ENCODE measurements at places on chromosomes 11 and 22. TPM values are rescaled to one million over a fixed set of nuclear protein-coding genes. Genes with fewer than 3 reads are reported as not detected.

LINC01488 gene
- not detected for total RNA-seq

GRCh38 chr11:103901656-103902055, 134.8 kb upstream of the DDI1 start:
- DNase-seq: no peak

TCN1 gene
- total RNA-seq: not detected

FAM76B gene
- total RNA-seq: 22.3 TPM

DNA sequence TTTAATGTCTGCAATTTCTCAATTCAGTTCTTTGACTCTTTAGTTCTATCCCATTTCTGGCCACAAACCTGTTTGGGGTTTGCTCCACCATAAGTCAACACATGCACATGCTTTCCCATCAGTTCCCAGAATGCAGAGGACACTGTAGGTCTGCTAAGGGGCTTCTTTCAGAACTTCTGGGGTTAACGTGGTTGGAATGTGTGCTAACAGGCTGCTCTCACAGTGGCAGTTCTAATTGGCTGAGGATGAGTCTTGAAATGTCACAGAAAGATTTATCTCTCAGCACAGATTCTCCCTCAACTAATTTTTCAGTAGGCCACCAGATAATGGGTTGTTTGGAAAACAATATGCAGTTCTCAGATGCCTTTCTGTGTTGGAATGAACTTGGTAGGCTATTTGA, 703.4 kb downstream of the NTM start:
- no peak for DNase-seq

GRCh38 chr11:115081972-115082371, 403.6 kb downstream of the NXPE2 start:
- no peak for DNase-seq

KREMEN1 gene
- total RNA-seq: 3.2 TPM

MUC5AC gene
- not detected for total RNA-seq

DNA sequence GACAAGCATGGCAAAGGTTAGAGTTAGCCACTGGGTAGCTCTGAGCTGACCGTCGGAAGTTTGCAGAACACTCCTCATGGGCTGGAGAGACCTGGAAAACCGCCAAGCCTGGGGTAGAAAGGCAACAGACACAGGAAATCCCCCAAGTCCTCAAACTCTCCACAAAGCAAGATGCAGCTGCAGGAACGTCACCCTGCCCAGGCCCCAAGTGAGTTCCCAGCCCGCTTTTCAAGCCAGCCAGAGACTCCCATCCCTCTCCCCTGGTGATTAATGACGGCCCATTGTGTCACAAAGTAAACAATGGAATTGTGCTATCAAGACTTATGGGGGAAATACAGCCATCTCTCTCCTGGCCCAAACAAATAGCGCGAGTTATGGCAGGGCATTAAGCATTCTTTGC, 633.0 kb downstream of the TBC1D22A start:
- DNase-seq: no peak

- no peak for DNase-seq
Observed at GRCh38 chr11:73394416-73395296, 18.5 kb downstream of the RELT start.

KRTAP5-1 gene
- not detected for total RNA-seq

SYCE3 gene
- not detected for total RNA-seq

- DNase-seq: no peak
Observed at GRCh38 chr11:44870181-44870580, 80.5 kb downstream of the TP53I11 start.

DNA sequence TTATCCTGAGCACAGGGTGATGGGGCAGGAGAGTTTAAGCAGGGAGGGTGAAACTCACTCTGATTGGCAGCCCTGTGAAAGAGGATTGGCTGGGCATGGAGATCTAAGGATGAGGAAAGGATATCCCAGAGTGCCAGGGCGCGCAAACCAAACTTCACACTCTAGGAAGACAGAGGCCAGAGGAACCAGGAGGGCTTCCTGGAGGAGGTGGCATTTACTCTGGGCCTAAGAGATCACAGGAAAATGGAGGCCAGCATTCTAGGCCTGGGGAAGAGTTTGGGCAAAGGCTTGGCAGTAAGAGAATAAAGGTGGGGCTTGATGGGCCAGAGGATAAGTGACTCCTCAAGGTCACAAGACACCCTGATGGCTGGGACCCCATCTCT, 377 bp upstream of the NCF4 start:
- DNase-seq: no peak

PRRG4 gene
- total RNA-seq: 1.3 TPM

DNA sequence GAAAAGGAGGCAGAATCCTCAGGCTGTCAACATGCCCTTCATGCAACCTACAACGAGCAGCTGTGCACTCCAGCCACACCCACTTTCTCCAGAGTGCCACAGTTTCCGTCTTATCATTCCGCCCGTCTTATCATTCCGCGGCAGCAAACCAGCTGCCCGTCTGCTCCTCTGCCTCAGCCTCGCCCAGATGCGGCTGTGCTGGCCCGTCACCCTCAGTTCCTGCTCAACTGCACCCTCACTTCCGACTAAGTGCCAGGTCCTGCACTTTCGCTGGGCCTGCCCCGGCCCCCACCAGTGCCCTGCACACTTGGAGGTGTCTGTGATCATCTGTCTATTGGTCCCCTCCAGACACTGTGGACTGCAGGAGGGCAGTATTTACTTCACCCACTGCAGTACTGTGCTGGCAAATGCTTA, 43.7 kb downstream of the MICAL3 start:
- DNase-seq: no peak

POLA2 gene
- total RNA-seq: 31.2 TPM

DNA sequence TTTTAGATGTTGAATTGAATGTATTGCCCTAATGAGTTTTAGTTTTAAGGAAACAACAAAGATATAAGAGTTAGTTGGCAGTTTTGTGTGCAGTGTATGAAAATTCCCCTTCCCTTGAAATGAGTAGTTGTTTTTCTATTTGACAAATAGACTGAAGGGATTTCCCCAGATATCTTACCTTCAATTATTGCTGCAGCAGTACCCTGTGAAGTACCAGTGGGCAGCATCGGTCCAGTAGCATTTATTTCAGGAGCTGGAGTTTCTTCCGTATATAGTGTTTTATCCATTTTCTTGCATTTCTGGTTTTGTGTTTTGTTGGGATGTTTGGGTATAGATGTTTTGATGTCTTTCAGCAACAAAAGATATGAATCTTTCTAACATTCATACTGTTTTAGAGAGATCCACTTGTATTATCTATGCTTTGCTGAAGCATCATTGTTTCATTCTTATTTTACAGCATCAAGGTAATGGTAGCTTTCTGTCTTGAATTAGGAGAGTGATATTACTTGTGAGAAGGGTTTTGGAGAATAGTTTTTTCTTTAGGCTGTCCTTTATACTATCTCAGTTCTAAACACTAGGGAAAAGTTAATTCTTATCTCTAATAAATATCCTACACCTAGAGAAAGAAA, 7.4 kb downstream of the KMT2A start:
- DNase-seq: no peak

GRCh38 chr22:47375621-47376321, 613.3 kb downstream of the TBC1D22A start:
- no peak for DNase-seq

SNX32 gene
- 1.1 TPM for total RNA-seq

DNA sequence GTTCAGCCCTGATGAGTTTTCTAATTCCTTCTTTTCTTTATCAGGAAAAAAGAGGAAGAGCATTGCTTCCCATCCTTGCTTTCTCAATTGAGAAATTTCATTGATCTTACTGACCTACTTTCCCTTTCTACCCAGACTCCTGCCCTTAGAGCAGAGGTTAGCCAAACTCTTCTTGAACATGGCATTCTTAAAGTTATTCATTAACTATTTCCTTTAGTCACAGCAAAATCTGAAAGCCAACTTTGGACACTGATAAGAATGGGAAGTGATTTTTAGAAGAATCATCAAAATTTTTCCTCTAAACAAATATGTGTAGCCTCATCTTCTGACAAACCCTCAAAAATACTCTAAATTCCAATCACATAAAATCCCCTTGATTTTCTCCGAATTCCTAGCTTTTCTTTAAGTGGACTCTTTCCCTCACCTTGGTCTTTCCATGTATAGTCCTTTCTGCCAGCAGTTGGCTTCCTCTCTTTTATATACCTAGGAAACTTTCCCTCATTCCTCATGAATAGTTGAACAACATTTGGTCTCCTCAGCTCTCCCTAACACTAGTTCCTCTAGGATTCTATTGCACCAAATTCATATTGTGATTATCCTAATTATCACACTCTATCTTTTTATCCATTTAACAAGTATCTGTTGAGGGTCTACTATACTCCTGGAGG, 566.7 kb upstream of the CCDC90B start:
- DNase-seq: no peak

DNA sequence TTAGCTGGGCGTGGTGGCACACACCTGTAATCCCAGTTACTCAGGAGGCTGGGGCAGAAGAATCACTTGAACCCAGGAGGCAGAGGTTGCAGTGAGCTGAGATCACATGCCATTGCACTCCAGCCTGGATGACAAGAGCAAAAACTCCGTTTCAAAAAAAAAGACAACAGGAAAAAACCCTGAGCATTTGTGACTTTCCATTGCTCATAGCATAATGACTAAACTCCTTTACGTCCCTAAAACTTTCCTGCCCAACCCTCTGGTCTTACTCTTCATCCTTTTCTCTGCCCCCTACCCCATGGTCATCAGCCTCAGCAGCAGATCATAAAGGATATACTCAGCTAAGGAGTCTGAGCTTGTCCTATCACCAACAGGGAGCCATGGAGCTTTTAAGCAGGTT, 6.8 kb upstream of the LDLRAD3 start:
- no peak for DNase-seq

ZNF214 gene
- 3.2 TPM for total RNA-seq

- DNase-seq: no peak
Observed at GRCh38 chr11:12174477-12175143, 64.2 kb downstream of the MICAL2 start.

C11orf16 gene
- total RNA-seq: not detected

DNA sequence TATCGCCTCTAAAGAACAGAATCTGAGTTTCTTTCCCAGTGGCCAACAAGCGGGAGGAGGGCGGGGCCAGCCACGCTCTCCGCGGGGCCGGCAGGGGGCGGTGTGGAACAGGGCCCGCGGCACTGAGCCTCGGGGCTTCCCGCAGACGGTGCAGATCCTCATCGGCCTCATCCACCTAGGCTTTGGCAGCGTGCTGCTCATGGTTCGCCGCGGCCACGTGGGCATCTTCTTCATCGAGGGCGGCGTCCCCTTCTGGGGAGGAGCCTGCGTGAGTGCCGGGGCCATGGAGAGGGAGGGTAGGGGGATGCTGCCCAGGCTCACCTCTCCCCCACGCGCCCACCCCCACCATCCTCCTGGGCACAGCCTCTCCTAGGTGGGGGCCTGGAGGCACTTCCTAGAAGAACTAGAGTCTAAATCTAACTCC, 10.7 kb downstream of the MS4A15 start:
- peak; percentile 90 for DNase-seq

DNA sequence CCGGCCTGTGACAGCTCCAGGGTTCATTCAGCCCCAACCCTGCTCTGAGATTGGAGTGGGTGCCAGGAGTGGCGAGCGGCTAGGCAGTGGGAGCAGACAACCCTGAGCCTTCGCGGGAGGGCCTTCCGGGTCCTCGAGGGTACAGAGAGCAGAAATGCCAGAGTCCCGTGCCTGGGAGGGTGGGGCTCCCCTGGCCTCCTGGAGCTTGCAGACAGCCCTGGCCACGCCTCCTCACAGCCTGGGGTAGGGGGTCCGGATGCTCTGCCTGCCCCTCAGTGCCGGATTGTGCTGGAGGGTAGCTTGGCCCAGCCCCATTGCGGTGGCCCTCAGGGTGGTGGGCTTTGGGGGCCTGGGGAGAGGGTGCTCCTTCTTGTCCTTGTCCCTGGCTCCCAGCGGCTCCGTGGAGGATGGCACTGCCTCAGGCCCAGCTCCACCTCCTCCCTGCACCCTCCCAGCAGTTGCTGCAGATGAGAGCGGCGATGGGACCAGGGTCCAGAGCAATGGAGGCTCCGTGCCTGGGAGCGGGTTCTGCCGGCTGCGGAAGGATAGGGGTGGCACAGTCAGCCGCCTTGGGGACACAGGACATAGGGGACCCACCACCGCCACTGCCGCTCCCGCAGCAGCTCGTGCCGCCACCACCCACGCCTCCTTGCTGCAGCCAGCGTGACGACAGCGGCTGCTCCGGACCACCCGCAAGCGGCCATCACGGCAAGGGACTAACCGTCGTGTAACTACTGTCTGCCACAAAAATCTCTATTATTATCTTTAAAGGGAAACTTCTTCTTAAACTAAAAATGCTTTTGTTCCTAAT, 34.9 kb upstream of the OR10G7 start:
- DNase-seq: no peak

RAC2 gene
- total RNA-seq: 2.3 TPM

TRIM6 gene
- total RNA-seq: 20.6 TPM

DNA sequence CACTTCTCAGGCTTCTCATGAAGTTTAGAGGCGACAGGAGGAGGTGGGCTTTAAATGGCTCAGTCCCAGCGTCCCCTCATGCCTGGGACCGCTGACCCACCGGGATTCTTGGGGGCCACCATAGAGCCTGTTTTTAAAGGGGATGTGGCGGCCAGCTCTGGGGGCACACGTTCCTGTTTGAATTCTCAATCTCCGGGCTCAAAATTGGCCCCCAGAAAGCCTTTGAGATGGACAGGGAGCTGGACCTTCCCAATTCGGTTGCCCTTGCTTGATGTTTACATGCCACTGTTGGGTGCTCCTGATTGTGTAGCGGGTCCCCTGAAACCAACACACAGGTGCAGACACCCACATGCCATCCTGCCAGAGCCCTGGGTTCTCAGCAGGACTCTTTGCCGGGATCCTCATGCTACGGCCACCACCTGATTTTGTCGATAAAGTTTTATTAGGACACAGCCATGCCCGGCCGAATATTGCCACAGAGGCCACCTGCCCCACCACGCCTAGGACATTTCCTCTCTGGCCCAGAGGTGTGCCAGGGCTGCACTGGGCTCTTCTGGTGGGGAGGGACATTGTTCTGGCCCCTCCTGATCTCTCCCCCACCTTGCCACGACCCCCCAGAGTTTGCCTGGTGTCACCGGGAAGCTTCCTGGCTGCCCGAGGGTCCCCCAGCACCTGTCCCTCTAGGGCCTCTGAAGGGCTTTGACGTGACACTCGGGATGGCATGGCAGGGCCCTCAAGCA, 71.6 kb downstream of the KCNQ1 start:
- DNase-seq: no peak

DNA sequence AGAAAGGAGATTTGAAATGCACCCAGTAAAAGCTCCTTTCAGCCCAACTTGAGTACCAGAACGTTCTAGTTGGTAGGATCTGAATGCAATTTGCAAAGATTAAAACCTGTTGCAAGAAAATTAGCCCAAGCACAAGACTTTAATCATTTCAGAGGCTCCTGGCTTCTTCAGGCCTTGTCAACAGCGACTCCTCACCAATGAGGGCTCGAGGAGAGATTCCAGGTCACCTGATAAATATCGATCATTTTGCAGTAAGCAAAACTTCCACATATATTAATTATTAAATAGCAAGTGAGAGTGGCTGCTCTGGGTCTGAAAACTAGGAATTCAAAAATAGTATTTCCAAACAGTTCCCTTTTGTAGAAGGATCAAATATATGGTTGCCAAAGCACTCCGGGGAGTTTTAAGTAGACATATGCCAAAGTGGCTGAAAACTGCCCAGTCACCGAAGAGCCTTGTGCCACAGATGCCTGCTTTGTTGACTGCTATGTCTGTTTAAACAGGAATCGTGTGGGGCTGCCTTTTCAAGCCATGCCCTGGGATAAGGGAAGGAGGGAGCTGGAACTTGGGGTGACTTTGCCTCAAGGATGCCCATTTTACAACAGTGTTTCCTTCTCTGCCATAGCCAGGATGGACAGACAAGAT, 64.0 kb downstream of the CSNK2A3 start:
- DNase-seq: no peak
